ENCODE measurements at places on chromosomes 11 and 22.

GRCh38 chr11:72352859-72353551 is 81.3 kb downstream of the CLPB start:
- DNase-seq = no peak

DNA sequence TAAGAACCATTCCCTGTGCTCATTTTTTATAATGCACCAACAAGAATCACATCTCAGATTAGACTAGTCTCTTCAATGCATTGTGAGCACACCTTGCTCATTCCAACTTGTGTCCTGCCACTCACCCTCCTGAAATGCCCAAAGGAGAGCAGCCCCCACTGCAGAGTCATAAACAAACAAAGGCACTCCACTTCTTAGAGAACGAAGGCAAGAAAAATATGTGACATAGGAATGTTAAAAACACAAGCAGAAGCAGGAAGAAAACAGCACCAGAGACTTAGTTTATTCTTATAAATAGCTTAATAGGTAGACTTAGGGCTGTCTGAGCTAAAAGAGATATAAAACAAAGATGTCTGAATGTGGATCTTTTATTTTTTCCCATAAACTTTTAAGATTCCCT is 57.2 kb downstream of the GUCY1A2 start:
- DNase-seq = no peak

GRCh38 chr22:46828323-46828900 is 66.0 kb downstream of the TBC1D22A start:
- DNase-seq = no peak

- no peak for DNase-seq
These were observed 80.2 kb upstream of the NAV2 start for GRCh38 chr11:19632499-19632834.

- no peak for DNase-seq
These were observed 11.0 kb downstream of the TANGO2 start for GRCh38 chr22:20031732-20032406.

GRCh38 chr11:134822897-134823296 is 410.9 kb upstream of the B3GAT1 start:
- no peak for DNase-seq

Measured in stimulated activated CD8-positive, alpha-beta memory T cell treated with anti-CD3 and anti-CD28 coated beads, Interleukin-7, amount 100 ng/mL, for 48 hours (primary cell).